ENCODE measurements at places on chromosomes 3 and 15.

GRCh38 chr15:38012894-38013293, 78.5 kb downstream of the TMCO5A start:
- no peak for DNase-seq

- no peak for DNase-seq
Measured at GRCh38 chr15:88029696-88030095, 226.8 kb downstream of the NTRK3 start.

- DNase-seq = no peak
Measured at GRCh38 chr15:60172143-60172542, 168.0 kb downstream of the FOXB1 start.

- DNase-seq = no peak
Measured at GRCh38 chr3:23762214-23762613, 43.5 kb upstream of the UBE2E1 start.

- no peak for DNase-seq
Measured at GRCh38 chr3:55169161-55169560, 241.3 kb upstream of the LRTM1 start.

DNA sequence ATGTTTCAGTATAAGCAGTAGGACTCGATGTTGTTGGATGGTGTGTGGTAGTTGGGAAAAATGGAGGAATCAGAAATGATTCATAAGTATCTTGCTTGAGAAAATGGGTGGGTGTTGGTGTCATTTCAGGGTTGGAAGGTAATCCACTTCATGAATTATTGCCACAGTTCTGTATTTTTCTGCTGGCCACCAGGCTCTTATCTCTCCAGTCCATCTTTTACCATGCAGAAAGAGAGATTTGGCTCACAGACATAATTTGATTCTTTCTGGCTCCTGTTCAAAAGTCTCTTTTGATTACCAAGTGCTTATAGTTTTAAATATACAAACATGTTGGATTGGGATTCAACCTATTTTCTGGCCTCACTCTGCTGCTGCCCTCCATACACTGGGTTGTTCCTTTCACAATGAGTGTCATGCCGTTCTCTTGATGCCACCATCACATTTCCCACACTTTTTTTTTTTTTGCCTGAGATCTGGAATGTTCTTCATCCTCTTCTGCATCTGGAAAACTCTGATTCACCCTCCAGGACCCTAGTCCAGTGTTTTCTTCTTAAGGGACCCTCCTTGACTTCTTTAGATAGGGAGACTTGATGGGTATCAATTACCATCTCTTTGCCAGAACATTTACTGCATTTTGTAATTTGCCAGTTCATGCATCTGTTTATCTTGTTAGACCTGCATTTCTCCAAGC, 69.4 kb upstream of the GAP43 start:
- no peak for DNase-seq

DNA sequence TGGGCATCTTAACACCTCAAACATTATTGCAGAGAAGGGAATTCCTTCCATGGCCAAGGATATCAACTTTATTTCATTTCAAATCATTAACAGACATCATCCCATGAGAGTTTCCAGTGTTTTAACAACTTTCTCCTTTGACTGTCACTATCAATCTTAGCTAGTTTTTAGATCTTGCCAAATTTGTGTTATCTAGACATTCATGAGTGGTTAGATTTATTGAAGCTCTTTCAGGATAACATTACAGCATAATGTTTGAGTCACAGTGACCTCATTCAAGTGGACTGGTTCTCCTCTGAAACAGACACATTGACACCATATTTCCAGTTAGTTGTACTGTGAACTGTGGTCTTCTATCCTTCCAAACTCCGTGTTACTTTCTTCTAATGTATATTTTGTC, 8.6 kb upstream of the TNFAIP8L3 start:
- no peak for DNase-seq

- no peak for DNase-seq
Measured at GRCh38 chr3:9901967-9902366, 681 bp upstream of the IL17RE start.

DNA sequence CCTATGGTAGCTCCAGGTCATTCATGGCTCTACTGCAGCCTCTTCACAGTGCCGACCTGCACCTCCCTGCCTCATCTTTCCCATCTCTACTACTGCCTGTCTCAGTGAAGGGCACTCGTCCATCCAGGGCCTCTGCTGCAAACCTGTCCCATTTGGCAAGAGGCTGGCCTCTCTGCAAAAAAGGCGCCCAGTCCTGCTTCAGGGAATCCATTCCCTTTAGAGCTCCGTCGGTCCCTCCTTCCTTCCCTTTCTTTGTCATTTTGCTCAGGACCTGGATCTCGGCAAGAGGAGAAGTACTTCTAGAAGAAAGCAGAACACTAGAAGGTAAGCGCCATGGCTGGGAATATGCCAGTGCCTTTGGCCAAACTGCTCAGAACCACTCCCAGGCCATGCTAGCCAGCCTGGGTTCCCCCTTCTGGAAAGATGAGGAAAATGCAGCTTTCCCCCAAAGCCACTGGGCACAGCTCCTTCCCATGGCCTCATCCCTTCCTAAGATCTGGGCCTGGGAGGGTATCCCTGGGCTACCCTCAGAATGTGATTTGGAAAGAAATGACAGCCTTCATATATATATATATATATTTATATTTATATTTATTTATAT, 6.4 kb upstream of the ISL2 start:
- no peak for DNase-seq

- no peak for DNase-seq
Measured at GRCh38 chr3:43217633-43218032, 68.7 kb upstream of the SNRK start.

DNA sequence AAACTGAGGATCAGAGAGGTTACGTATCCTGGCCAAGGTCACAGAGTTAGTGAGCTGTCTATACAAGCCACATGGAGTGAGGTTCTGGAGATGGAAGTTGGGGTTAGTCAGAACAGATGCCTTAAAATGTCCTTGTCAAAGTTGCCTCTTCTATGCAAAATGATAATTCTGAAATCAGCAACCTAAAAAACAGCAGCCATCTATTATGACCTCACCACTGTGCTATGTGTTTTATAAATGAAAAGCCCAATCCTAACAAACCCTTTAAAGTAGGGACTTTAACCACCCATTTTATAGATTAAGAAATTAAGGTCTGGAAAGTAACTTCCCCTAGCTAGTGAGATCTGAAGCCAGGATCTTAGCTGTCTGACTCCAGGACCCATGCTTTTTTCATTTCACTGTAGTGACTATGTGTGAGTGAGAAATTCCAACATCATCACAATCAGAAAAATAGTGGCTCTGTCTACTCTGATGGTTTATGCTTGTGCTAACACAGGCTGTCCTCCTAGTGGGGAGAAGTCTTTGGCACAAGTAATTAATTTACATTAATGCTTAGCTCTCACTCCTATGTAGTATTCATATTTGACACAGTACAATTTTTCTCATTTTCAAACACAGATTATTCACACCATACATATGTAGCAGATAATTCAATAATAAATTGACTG, 143.6 kb downstream of the ANO10 start:
- DNase-seq = no peak

DNA sequence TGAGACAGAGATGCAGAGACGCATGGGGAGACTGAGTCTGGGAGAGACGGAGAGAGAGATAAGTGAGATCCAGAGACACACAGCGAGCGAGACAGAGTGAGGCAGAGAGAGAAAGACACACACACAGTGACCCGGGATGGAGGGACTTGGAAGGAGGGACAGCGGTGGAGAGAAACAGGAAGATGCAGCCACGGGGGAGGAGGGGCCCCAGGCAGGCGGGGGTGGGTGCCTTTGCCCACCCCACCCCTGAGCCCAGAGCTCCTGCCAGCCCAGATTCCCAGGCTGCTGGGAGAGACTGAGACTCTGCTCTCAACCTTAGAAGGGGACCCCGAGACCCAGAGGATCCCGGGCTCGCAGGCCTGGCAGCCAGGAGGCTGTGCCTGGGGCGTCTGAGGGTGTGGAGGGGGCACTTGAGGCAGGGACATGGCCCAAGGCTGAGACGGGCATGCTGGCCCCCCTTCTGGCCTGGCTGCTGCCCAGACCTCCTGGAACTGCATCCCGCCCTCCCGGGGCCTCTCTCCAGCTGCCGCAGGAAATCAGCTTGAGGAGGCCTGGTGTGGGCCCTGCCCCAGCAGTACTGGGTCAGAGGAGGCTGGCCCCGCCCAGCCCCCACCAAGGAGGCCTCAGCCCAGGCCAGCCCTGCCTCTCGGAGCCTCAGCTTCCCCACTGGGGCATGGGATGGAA, 18.1 kb downstream of the H1-8 start:
- DNase-seq = no peak

DNA sequence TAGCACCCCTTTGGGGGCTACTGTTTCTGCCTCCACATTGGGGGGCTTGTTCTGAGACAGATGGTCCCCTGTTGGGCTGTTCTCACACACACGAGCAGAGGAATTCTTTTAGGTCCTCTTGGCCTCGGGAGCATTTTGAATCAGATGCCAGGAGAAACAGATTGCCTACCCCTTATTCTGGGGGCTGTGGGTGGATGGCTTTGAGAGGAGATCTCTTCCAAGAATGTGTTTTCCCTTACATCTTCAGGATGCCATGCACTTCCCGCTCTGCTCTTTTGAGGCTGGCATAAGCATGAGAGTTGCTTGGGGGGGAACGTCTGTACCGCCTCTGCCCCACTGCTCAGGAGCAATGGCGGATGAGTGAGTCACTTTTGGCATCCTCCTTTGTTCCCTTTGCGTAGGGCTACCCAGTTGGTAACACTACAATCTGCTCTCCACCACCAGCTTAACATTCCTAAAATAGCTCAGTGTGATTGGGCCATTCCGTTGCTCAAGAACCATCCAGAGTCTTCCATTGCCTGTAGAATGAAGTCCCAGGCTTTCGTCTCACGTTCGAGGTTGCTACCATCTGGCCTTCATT, 154.4 kb downstream of the RPLP1 start:
- DNase-seq = no peak

Data from activated naive CD4-positive, alpha-beta T cell (primary cell).